NCI-H526 (cell line): ENCODE measurements at places on chromosomes 3 and 15.

DNA sequence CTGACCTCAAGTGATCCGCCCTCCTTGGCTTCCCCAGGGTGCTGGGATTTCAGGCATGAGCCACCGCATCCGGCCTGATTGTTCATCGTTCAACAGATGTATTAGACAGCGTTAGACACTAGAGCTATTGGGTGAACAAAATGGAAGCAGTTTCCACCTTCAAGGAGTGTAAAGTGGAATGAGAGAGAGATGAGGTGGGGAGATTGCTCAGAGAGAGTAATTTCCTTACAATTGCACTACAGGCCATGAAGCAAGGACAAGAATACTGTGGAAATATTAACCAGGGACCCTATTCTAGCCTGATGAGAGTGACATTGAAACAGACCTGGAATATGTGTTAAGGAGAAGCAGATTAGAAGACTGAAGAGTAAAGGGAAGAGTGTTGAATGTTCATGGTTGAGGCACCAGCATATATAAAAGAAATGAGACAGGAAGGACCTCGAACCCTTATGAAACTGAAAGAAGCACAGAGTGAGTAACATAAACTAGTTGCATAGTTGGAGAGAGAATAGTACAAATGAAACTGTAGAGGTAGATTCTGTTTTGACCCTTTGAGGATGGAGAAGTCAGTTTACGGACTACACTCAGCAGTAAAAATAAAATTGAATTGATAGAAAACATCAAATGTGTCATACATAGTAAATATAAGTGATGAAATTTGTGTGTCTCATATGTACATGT lies 7.2 kb downstream of the RTF1 start:
- no peak for DNase-seq

DNA sequence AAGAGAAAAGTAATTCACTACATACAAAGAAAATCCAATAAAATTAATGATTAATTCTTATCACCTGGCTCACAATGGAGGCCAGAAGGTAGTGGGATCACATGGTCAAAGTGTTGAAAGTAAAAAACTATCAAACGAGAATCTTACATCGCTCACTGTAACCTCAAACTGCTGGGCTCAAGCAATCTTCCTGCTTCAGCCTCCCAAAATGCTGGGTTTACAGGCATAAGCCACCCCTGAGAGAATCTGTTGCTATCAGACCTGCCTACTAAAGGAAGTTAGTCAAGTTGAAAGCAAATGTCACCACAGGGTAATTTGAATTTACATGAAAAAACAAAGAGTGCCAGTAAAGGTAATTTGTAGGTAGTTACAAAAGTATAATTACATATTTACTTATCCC lies 103.3 kb downstream of the PCCB start:
- DNase-seq, result peak; percentile 11

- no peak for DNase-seq
Observed at GRCh38 chr3:197407053-197407452, 108.6 kb upstream of the DLG1 start.

- DNase-seq, result no peak
Observed at GRCh38 chr3:10213156-10213792, 35.0 kb upstream of the TATDN2 start.
